NCI-H1417 treated with DMSO at 0.1 percent for 48 hours (cell line): ENCODE measurements at places on chromosomes 12 and 14.

DNA sequence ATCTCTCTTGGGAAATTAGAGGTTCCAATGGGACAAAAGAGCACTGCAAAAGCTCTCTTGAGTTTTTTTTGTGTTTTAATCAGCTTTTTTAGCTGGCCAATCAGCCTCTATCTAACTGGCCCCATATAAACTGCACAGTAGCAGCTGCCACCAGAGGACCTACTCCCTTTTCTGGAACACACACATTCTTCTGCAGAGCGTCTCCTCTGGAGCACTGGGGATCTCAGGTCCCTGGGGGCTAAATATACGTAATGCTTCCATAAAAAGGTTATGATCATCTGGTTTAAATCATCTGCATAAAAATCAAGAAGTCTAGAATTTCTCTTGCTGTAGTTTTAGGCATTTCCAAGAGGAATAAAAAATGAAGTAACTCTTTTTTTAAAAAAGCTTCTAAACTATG is 32.3 kb downstream of the TSPAN8 start:
- DNase-seq, result no peak

DNA sequence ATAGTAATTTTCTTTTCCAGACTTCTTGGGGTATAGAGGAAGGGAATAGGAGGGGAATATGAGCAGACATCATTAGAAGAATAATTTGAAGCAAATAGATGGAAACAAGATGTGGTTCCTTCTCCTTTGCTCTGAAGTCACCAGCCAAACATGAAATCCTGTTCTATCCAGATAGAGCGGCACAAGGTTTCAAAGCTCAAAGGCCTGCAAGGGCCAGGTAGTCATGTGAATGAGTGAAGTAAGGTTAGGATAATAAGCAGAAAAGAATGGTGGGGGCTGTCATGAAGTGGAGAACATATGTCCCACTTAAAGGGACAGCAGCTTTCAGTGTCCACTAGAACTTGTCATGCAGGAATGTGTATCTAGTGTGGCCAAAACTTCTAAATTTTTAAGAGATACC is 2.5 kb upstream of the IKZF4 start:
- no peak for DNase-seq

- no peak for DNase-seq
Measured at GRCh38 chr12:28350502-28350901, 160.2 kb downstream of the CCDC91 start.

- DNase-seq, result no peak
Measured at GRCh38 chr12:13561923-13562322, 365.4 kb downstream of the EMP1 start.

- DNase-seq, result no peak
Measured at GRCh38 chr12:82203086-82203485, 155.1 kb downstream of the CCDC59 start.

DNA sequence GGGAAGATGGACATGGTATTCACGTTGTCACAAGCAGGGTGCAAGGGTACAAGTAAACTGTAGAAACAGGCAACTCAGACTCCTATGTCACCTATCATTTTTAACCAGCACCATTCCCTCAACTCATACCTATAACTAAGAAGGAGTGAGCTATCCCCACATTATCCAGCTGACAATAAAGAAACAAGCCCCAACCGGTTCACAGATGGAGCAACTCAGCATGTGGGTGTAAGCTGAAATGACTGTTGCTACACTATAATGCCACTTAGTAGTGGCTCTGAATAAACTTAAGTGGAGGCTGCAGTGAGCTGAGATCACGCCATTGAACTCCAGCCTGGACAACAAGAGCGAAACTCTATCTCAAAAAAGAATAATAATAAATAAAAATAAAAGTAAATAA is 829.5 kb upstream of the MDGA2 start:
- DNase-seq, result no peak

DNA sequence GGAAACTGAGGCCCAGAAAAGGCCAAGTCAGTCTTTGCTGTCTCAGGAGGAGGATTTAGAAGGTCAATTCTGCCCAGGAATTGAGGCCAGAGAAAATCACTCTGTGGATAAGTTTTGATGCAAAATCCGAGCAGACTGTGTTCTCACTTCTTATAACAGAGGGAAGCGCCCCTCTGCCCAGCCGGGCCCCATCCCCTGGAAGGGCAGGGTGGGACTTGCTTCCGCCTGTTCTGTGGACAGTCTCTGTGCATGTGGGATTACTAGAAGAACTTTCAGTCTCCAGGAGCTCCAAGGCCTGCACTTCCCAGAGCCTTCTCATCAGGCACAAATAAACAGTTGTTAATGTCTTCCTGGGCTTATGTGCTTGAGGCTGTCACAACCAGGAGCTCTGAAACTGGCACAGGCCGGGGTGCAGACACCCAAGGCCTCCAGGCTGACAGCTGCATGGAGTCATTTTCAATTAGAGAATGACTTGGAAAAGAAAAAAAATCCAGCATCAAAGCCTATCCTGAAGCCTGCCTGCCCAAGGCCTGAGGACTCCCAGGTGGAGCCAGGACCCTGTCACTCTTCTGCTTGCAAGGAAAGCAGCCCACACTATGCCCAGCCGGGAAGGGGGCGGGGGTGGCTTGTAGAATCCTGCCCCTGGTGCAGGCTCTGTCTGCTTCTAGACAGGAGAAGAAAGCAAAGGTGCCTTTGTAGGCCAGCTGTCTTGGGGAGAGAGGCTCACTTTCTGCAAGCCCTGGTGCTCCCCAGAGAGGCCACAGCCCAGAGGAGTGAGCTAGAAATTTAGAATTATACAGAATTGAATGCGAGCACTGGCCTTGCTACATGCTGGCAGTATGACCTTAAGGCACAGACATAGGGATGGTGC is 84.7 kb downstream of the NTF3 start:
- DNase-seq, result no peak

GRCh38 chr12:27000961-27001360 is 13.2 kb downstream of the TM7SF3 start:
- DNase-seq, result no peak

DNA sequence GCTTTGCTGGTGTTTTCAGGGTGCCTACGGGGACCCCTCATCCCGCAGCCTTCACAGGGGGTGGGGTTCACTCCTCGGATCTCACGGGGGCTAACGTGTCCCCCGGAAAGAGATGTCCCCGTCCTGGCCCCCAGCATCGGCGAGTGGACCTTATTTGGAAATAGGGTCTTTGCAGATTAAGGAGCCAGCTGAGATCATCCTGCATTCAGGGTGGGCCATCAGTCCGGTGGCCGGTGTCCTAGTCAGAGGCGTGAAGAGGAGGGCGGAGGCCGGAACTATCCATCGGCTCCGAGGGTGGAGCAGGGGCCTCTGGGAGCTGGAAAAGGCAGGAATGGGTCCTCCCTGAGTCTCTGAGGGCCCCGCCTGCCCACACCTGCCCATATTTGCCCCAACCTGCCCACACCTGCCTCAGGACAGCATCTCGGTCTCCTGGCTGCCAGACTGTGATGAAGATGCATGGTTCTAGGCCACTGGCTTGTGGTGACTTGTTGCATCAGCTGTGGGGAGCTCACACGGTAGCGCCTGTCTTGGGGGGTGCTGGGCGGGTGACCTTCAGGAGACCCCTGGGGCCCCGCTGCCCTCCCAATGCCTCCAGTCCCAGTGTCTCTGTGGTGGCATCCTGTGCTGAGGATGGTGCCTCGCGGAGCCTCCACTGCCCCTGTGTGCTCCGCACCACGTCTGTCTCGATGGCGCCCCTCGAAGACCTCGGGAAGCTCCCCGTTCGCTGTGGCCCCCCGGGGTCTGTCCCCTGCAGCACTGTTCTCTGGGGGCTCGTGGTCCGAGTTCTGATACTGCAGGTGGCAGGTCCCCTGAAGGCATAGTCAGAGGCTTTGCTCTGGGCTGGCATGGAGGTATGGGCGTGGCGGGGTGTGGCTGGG is 14.7 kb downstream of the NOC4L start:
- DNase-seq, result no peak

DNA sequence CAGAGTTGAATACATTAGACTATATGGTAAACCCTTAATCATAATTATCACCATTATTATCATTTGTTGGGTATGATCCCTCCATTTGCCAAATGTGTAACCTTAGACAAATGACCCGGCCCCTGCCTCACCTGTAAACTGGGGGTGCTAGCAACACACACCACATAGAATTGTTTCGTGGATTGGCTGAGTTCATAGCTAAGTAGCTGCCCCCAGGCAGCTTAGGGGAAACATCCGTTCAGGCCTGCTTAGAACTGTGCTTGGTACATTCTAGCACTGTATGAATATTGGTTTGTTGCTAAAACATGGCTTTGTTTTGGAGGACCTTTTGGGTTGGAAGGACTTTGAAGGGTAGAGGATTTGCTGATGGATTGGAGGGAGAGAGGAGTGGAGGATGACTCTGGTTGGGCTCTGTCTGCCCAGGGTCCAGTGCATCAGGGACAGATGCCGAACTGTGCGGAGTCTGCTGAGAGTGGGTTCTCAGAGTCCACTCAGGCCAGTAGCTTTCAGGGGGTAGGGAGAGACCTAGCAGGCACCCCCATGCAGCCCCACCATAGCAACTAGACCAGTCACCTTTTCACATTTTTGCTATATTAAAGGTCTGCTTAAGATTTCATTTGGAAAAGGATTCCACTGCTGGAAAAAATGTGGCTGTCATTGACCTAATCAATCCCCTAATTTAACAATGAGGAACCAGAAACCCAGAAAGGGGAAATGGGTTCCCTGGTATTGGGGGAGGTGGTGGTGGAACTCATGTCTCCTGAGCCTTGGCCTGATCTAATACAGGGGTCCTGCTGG is 2.2 kb downstream of the RIN3 start:
- no peak for DNase-seq

DNA sequence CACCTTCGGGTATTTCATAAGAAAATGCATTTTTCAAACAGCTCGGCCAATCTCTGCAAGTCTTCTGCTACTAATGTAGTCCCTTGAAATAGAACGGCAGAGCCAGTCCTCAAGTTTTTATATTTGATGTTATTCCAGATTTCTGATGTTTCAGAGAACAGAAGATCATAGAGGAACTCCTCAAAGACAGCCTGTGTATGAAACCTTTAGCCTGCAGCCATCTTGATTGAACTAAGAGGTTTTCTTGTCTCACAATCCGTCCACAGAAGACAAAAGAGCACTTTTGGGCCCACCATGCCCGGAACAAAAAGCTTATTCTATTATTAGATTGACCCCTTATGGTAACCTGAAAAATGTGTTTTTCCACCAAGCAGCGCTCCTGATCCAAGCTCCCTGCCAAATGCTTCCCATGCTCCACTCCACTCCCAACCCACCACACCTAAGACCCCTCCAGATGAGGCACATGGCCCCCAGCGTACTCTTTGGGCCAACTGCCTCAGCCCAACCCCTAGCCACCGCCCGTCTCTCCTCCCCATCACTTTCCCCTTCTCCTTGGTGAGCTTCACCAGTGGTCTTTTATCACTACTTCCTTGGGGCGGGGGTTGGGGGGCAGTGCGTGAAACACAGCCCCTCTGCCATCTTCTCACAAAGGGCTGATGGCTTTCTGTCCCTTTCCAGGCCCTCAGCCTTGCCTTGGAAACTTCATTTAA is 175.8 kb downstream of the CALM1 start:
- no peak for DNase-seq

- no peak for DNase-seq
Measured at GRCh38 chr14:21307637-21308036, 27.8 kb downstream of the RPGRIP1 start.

- DNase-seq, result no peak
Measured at GRCh38 chr12:125220404-125221273, 155.4 kb downstream of the AACS start.

DNA sequence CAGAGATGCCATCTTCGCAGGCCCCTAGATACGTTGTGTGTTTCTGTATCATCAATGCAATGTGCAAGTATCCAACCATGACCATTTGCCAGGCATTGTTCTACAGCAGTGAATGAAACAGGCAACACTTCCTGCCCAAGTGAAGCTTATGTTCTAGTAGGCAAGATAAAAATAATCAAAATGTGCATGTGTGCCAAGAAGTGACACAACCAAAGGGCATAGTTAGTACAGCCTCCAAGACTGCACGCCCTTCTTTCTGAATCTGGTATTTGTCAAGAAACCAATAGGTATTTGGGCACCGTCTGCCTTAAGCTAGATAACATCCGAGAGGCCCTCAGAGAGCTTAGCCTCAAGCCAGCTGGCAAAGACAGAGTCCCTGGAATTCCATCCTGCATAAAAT is 152.0 kb downstream of the TMEM132C start:
- DNase-seq, result no peak

GRCh38 chr14:34177466-34177865 is 226.6 kb upstream of the EGLN3 start:
- no peak for DNase-seq

DNA sequence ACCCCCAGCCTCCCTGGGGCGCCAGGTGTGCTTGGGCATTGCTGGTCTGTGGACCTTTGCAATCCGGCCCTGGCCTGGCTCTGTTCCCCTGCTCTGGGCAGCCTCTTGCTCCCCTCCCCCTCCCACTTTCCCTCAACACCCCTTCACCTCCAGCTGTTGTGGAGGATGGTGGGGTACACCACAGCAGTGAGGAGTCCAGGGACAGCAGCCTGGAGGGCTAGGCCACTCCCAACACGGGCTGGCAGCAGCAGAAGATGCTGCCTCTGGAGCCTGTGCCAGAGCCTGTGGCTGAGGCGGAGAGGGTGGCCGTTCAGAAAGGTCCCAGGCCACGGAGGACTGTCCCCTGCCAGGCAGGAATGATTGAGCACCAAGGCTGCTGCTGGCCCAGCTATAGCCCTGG is 7.6 kb downstream of the ZBTB42 start:
- no peak for DNase-seq

DNA sequence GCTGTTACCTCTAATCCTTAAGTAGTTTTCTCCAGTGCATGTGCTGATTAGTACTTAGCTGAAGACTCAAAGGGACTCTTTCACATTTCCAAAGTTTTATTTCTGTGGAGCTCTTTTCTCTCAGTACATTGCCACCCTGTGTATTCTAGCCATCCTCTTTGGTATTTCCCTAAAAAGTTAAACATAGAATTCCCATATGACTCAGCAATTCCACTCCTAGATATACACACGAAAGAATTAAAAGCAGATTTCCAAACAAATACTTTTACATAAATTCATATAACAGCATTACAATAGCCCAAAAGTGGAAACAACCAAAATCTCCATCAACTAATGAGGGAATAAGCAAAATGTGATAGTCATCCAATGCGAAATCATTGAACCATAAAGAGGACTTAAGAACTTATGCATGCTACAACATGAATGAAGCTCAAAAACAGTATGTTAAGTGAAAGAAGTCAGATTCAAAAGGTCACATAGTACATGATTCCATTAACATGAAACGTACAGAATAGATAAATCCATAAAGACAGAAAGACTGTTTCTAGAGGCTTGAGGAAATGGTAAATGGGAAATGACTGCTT is 9.0 kb upstream of the NOVA1 start:
- no peak for DNase-seq

- DNase-seq, result no peak
Measured at GRCh38 chr12:44370982-44371381, 505.1 kb downstream of the NELL2 start.

- DNase-seq, result peak; percentile 25
Measured at GRCh38 chr14:79044894-79045624, 874.9 kb downstream of the NRXN3 start.

DNA sequence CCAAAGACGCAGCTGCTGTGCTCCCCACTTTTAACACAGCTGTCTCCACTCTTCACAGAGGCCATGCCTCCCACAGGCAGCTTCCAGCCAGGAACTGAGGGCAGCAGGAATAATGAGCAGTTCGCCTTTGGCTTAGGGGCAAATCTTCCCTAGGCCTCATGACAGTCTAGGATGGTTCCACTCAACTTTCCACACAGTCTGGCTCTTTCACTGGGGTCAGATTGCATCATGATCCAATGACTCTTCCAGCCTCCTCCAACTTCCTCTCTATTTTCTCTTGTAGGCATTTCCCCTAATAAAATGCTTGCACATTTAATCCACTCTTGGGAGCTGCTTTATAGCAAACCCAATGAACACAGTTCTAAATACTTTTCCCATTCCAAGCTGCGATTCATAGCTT is 271.6 kb upstream of the ATP2B1 start:
- DNase-seq, result no peak
